Aorta (tissue), 5 donors: ENCODE measurements at places on chromosomes 16 and 17. TPM values are rescaled to one million over a fixed set of nuclear protein-coding genes. Genes with fewer than 3 reads are reported as not detected.

TMEM219 gene
- 115 TPM for total RNA-seq

- H3K4me3 ChIP-seq = no peak overlapping the region
- H3K27ac ChIP-seq = no peak overlapping the region
- H3K4me1 ChIP-seq = no peaks in the 10 kb centered on the region
- no peaks in the 10 kb centered on the region for H3K36me3 ChIP-seq
- no peaks in the 10 kb centered on the region for H3K27me3 ChIP-seq
Observed at GRCh38 chr16:9040800-9041412, 50.5 kb upstream of the HAPSTR1 start.

KCNH4 gene
- total RNA-seq = 0.32 TPM

- H3K36me3 ChIP-seq = no peaks in the 10 kb centered on the region
- H3K4me3 ChIP-seq = no peak overlapping the region
Observed at GRCh38 chr16:66871840-66872239, 8.5 kb upstream of the PDP2 start.

KLHL10 gene
- total RNA-seq = 0.36 TPM

DNA sequence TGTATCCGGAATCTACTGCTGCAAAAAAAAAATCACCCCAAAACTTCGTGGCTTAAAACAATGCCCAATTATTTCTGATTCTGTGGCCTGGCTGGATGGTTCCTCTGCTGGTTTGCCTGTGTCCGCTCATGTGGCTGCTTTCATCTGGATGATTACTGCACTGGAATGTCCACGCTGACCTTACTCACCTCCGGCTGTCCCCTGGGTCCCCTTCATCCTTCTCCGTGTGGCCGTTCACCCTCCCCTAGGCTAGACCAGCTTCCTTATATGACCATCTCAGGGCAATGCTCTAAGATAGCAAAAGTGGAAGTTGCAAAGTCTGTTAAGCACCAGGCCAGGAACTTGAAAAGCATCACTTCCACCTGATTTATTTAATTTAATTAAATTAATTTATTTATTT lies 31.4 kb upstream of the SPNS2 start:
- H3K4me3 ChIP-seq = no peak overlapping the region
- no peak for DNase-seq
- H3K27me3 ChIP-seq = no peaks in the 10 kb centered on the region
- H3K4me1 ChIP-seq = no peaks in the 10 kb centered on the region
- no peaks in the 10 kb centered on the region for H3K36me3 ChIP-seq
- H3K27ac ChIP-seq = no peak overlapping the region

DNA sequence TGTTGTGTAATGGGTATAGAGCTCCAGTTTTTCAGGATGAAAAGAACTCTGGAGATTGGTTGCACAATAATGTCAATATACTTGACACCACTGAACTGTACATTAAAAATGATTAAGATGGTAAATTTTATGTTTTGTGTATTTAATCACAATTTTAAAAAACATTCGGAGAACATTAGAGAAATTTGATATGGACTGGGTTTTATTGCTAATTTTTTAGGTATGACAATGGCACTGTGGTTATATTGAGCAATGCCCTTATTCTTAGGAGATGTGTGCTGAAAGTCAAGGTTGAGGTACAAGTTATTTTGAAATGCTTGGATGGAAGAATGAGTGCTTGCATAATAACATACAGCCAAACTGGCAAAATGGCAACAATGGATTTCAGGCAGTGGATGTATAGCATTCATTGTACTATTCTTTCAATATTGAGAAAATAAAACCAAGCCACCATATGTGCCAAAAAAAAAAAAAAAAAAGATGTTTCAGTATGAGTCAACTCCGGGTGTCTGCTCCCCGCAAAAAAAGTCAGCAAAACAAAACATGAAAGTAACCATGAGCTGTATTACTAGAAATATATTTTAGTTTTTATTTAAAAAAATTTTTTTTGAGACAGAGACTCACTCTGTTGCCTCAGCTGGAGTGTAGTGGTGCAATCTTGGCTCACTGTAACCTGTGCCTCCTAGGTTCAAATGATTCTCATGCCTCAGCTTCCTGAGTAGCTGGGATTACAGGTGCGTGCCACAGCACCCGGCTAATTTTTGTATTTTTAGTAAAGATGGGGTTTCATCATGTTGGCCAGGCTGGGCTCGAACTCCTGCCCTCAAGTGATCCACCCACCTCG lies 19.8 kb downstream of the HOXB1 start:
- peaks cover 2% of the 10 kb centered on the region for H3K27me3 ChIP-seq
- H3K27ac ChIP-seq = no peak overlapping the region
- DNase-seq = no peak
- no peaks in the 10 kb centered on the region for H3K36me3 ChIP-seq

CD300E gene
- 2.8 TPM for total RNA-seq

- H3K27me3 ChIP-seq = no peaks in the 10 kb centered on the region
- H3K36me3 ChIP-seq = peaks cover 14% of the 10 kb centered on the region
- peak; percentile 64 for DNase-seq
- no peaks in the 10 kb centered on the region for H3K4me1 ChIP-seq
Observed at GRCh38 chr17:80307994-80308691, 47.5 kb downstream of the RNF213 start.

- H3K27ac ChIP-seq = no peak within 1 kb of the TSS
- no peaks in the 10 kb centered on the region for H3K4me1 ChIP-seq
- no peaks in the 10 kb centered on the region for H3K27me3 ChIP-seq
- no peak within 1 kb of the TSS for H3K4me3 ChIP-seq
Observed at GRCh38 chr16:56667581-56668571, at the start of gene MT1G. MT1G (minus strand) TSS chr16:56668065; CDS start chr16:56667993, 72 bp downstream.

DNA sequence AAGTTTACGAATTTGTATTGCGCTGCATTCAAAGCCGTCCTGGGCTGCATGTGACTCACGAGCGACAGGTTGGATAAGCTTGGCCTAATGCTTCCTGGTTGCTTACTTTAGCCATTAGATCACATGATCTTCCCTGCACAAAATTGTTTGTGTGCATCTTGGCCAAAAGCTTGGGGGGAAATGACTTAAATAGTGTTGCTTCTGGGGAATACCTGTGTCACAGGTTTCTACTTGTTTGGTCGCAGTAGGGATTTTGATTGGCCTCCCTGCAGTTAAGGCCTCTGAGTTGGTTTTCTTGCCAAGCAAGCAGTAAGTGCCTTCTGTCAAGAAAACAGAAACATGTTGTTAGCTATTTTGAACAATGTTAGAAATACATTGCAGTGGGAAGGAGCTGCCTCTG lies 39.6 kb upstream of the DUSP14 start:
- H3K4me1 ChIP-seq = peaks cover 2% of the 10 kb centered on the region
- no peaks in the 10 kb centered on the region for H3K36me3 ChIP-seq
- no peaks in the 10 kb centered on the region for H3K27me3 ChIP-seq
- H3K4me3 ChIP-seq = no peak overlapping the region
- DNase-seq = no peak
- H3K27ac ChIP-seq = no peak overlapping the region

UMOD gene
- total RNA-seq = not detected

DNA sequence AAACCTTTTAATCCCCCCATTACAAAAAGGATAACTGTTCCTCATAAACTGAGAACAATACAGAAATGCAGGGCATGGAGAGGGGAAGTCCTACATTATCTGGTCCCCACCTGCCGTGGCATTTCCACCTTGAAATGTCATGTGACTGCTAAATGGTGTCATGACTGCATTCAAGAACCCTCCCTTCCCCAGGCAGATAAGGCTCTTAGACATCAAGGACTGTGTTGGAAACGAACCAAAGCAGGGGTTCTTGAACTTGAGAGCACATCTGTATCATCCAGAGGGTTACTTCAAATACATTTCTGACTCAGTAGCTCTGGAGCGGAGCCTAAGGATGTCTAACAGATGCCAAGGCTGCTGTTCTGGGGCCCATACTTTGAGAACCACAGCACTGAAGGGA lies 18.4 kb downstream of the CMTM3 start:
- H3K27me3 ChIP-seq = no peaks in the 10 kb centered on the region
- no peak overlapping the region for H3K4me3 ChIP-seq
- DNase-seq = no peak
- H3K36me3 ChIP-seq = peaks cover 2% of the 10 kb centered on the region

DNA sequence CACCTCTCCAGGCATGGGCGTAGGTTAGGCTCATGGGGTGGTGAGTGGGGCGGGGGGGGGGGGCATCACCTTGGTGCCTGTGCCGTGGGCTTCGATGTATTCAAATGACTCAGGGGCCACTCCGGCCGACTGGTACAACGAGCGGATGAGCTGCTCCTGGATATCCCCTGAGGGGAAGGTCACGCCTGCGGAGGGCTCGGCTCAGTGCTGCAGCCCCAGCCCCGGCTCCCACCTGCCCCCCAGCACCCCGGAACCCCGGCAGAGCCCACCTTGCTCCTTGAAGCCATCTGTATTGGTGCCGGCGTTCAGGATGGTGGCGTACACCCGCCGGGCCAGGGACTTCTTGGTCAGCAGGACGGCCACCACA lies 5.4 kb downstream of the FASN start:
- no peaks in the 10 kb centered on the region for H3K27me3 ChIP-seq
- H3K27ac ChIP-seq = no peak overlapping the region
- no peak overlapping the region for H3K4me3 ChIP-seq
- peaks cover 11% of the 10 kb centered on the region for H3K36me3 ChIP-seq
- H3K4me1 ChIP-seq = no peaks in the 10 kb centered on the region
- DNase-seq = peak; percentile 46

DNAH9 gene
- 0.18 TPM for total RNA-seq

IL17C gene
- not detected for total RNA-seq

- H3K27me3 ChIP-seq = no peaks in the 10 kb centered on the region
- peak within 1 kb of the TSS; percentile 60 for H3K27ac ChIP-seq
- H3K36me3 ChIP-seq = no peaks in the 10 kb centered on the region
- no peaks in the 10 kb centered on the region for H3K4me1 ChIP-seq
Observed at GRCh38 chr17:61399131-61400065, at the start of gene TBX2. TBX2 (plus strand) TSS chr17:61399843; CDS start chr17:61400177, 334 bp downstream.

DNA sequence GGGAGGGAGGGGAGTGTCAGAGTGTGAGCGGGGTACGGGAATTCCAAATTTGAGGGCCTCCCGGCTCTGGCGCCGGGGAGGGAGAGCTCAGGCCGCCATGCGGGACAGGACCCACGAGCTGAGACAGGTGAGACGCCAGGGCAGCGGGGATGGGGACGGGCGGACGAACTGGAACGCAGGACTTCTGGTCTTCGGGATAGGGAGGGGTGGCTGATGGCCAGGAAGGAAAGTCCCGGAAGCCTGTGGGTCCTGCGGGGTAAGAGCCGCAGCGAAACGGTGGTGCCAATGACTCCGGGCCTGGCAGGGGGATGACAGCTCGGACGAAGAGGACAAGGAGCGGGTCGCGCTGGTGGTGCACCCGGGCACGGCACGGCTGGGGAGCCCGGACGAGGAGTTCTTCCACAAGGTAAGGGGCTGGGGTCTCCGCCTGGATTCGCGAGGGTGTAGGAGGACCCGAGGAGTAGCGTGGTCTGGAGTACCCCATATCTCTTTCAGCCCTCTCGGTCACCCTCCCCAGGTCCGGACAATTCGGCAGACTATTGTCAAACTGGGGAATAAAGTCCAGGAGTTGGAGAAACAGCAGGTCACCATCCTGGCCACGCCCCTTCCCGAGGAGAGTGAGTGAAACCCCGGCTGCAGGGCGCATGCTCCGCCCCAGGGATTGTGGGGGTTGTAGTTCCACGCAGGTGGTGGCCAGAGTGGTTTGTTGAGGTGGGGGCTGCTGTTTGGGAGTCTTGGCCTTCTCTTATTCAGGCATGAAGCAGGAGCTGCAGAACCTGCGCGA lies 543 bp downstream of the STX4 start:
- peak overlapping the region; percentile 41 for H3K27ac ChIP-seq
- H3K36me3 ChIP-seq = peaks cover 5% of the 10 kb centered on the region
- H3K4me3 ChIP-seq = peak overlapping the region; percentile 89
- no peaks in the 10 kb centered on the region for H3K4me1 ChIP-seq
- DNase-seq = peak; percentile 96

- no peak overlapping the region for H3K4me3 ChIP-seq
- H3K27ac ChIP-seq = no peak overlapping the region
- H3K27me3 ChIP-seq = no peaks in the 10 kb centered on the region
- no peak for DNase-seq
Observed at GRCh38 chr17:64993867-64994266, 62.7 kb downstream of the GNA13 start.

KRT24 gene
- not detected for total RNA-seq

KRT27 gene
- total RNA-seq = not detected

MPO gene
- 0.26 TPM for total RNA-seq

- H3K36me3 ChIP-seq = no peaks in the 10 kb centered on the region
- no peaks in the 10 kb centered on the region for H3K4me1 ChIP-seq
- H3K27me3 ChIP-seq = no peaks in the 10 kb centered on the region
- DNase-seq = peak; percentile 57
- no peak overlapping the region for H3K27ac ChIP-seq
Observed at GRCh38 chr17:80888276-80889160, 103.1 kb upstream of the CHMP6 start.

DNA sequence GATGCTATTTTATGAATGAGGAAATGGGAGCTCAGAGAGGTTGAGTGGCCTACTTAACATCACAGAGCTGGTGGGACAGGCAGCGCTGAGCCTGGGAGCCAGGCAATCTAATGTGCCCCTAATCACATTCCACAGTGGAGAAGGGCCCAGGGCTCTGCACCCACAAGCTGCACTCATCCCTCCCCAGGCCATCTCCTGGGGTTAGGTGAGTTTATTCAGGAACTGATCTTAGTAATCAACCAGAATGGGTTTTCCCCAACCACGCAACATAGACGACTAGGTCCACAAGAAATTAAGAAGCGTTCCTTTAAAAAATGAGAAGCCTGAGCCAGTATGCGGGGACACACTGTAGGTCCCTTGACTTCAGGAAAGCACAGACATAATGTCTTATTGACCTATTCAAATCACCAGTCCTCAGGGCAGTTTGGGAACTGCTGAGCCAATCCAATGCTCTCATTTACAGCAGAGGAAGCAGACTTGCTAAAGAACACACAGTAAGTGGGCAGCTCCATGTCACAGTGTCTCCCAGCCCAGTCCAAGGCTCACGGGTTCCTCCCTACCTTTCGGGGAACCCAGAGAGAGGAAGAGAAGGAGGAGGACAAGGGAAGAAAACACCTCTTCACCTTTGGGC lies 2.3 kb downstream of the MPP3 start:
- H3K4me3 ChIP-seq = no peak overlapping the region
- H3K27ac ChIP-seq = no peak overlapping the region
- H3K36me3 ChIP-seq = no peaks in the 10 kb centered on the region
- DNase-seq = peak; percentile 41

DNA sequence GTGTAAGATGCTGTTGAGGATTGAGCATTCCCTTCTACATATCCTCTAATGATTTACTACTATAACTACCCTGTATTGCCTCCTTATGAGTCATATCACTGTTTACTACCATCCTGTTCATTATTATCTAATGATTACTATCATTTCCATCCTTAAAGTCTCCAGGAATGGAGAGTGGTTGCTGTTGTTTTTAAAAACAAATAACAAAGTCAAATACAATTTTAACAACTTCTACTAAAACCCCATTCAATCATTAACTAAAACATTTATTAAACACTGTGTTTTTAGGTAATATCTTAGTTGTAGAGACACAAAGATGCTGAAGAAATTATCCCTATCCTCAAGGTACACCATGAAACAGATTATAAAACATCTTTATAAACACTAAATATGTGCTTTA lies 126.9 kb downstream of the BRIP1 start:
- no peak overlapping the region for H3K27ac ChIP-seq
- no peak for DNase-seq
- no peaks in the 10 kb centered on the region for H3K36me3 ChIP-seq
